ENCODE measurements at places on chromosomes 7 and 10.

DNA sequence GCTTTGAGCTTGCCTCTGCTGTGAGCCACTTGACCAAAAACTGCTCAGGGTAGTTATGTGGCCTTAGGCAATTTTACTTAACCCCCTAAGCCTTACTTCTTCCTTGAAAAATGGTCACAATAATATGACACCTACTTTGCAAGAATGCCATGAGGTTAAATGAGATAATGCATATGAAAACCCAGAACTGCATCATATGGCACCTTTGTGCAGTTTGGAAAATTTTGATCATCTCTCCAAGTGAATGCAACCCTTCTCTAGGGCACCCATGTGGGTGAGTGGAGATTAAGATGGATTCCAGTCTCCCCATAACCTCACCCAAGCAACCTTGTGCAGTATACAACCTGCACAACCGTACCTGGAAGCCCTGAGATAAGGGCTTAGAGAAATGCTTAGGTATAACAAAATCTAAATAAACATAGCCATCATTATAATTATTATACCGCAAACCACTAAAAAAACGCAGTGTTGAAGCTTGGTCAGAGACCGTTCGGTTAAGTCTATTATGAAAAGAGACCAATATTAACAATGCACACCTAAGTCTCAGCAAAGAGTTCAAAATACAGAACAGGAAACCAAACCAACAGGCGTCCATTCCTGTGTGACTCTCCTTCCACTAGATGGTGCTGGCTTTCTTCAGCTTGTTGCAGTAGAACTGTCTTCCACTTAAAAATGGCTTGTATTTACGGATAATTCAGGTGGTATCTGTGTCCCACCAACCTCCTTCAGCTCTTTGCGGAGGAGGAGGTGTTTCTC is 21.0 kb upstream of the ASB15 start:
- no peak for DNase-seq

DNA sequence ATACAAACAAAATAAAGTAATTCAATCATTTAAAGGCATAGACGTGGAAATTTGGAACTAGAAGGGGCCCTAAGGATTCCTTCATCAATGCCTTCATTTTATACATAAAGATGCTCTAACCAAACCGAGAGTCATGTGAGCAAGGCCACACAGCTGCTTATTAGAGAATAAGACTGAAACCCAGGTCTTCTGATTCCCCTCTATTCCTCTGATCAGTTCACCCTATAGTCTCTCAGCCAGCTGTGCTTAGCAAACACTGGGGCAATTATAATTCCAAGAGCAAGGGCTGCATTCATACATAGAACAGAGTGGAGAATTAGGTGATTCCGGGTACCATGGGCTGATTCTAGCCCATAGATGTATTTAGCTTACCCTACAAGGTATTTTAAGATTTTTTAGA is 9.7 kb upstream of the XPNPEP1 start:
- no peak for DNase-seq

DNA sequence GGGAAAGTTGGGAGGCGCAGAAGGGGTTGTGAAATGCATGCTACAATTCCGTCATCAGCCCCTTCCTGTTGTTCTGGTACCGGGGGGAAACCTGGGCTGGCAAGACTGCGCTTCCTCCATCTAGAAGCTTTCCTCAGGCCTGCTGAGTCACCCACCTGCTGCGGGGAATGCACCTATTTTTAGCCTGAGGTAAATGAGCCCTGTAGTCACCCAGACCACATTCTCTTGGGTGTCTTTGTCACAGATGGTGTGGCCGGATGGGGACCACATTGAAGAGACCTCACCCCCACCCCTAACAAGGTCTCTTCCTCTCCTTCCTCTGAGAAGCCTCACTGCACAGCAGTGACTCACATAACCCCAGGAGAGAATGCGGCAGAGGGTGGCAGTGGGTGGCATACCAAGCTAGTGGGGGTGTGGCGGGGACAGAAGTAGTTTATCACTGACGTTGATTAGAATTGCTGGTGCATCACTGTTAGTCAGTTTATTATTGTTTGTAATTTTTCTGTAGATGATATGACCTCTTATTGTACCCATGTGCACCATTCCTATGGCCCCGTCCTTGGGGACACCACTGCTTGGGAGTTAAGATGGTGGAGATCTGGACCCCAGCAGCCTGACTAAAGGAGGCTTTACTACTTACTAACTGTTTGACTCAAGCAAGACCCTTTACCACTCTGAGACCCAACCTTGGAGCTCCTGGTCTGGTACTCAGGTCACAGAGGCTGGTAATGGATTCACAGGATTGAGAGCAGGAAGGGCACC is 83.0 kb upstream of the DUSP5 start:
- peak; percentile 91 for DNase-seq

DNA sequence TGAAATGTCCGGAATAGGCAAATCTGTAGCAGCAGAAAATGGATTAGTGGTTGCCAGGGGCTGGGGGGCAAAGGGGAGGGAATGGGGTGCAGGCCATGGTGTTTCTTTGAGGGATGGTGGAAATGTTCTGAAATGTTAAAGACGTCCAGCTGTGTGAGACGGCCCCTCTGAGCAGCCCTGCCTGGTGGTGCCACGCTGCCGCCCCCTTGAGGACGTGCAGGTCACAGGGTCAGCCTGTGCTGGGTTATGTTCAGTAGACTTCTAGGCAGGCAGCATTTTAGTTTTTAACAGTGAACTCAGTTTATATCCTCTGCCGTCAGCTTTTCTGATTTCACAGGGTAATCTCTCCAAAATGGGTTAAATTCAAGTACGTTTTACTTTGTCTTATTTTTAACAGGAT is 9.4 kb downstream of the NUB1 start:
- DNase-seq = peak; percentile 41

DNA sequence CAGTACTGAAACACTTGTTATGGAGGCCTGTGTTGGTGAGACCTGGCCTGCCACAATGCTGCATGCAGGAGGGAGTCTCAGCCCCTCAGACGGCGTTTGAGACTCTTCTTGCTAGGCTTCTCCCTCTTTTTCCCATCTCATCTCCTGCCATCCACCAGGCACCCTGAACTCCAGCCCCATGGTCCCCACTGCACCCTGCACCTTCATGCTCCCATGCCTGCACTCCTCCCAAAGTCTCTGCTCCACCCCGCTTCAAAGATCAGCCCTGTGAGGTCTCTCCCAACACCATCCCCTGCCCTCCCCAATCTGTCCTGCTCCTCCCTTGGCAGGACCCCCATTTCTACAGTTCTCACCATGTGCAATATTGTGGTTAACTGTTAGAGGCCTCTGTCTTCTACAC is 61.7 kb downstream of the VOPP1 start:
- no peak for DNase-seq

DNA sequence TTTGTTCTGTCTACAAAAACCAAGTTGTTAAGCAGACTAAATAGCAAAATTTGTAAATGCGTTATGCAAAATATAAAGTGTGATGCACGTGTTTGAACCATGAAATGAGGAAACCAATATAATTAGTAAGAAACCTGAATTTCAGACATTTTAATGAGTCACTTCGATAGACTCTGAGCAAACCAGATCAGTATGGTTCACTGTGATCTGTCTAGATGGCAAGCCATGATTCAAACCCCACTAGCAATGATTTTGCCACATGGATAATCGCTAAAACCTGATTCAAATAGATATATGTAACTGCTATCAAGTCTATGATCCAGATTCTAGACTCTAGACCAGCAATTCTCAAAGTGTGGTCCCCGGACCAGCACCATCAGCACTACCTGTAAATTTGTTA is 24.8 kb downstream of the ZC3HAV1 start:
- DNase-seq = no peak

Measured in CD4-positive, alpha-beta T cell treated with Interleukin-1 beta for 1 hour (primary cell).